Activated T-helper 1 cell treated with anti-CD3 and anti-CD28 coated beads, Interleukin-12 subunit alpha, Interleukin-12 subunit beta, Interleukin-2, Interleukin-4 antibody, amounts not matched to agents 30 ng/mL and 10 ng/mL and 1 ng/mL, durations not matched to agents 14 hours and 24 hours and 36 hours (primary cell): ENCODE measurements at places on chromosomes 1 and 21. TPM values are rescaled to one million over a fixed set of nuclear protein-coding genes. Genes with fewer than 3 reads are reported as not detected.

RUNX3 gene
- 133 and 140 TPM in 2 replicates for total RNA-seq

EMC1 gene
- 63.9 and 78.3 TPM in 2 replicates for total RNA-seq

SLFNL1 gene
- 0.18 TPM in 1 of 2 replicates, not detected in the other for total RNA-seq

HMCN1 gene
- under 0.01 TPM in 1 of 2 replicates, not detected in the other for total RNA-seq

GJB4 gene
- total RNA-seq = not detected in 2 replicates

MEX3A gene
- 0.27 and 0.41 TPM in 2 replicates for total RNA-seq

DNA sequence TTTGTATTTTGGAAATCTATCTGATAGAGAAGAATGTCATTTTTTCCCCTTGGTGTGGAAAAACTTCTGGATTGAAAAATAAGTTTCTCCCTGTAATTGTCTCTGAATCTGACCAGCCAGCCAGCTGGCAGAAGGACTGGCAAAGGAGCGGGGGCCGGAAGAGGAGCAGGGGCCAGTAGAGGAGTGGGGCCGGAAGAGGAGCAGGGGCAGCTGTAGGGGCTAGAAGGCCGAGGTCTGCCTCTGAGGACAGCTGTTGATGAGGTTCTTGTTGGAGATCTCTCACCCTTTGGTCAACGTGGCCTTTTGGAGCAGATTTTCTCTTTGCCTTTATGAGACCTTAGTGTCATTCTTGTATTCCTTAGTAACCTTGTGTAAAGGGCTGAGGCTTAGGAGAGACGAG is 121.8 kb downstream of the GALNT2 start:
- no peak overlapping the region for H3K27ac ChIP-seq
- H3K27me3 ChIP-seq = no peaks in the 10 kb centered on the region
- DNase-seq = no peak
- peaks cover 45% of the 10 kb centered on the region for H3K4me1 ChIP-seq

- H3K4me1 ChIP-seq = peaks cover 19% of the 10 kb centered on the region
- no peak overlapping the region for H3K4me3 ChIP-seq
- H3K36me3 ChIP-seq = no peaks in the 10 kb centered on the region
- peak; percentile 57 for DNase-seq
- peak overlapping the region; percentile 62 for H3K27ac ChIP-seq
- H3K27me3 ChIP-seq = peaks cover 5% of the 10 kb centered on the region
Observed at GRCh38 chr1:210373878-210374599, 45.3 kb downstream of the HHAT start.

GRCh38 chr1:36966242-36966641 is 68.1 kb downstream of the GRIK3 start:
- H3K4me1 ChIP-seq = no peaks in the 10 kb centered on the region
- H3K27me3 ChIP-seq = no peaks in the 10 kb centered on the region
- H3K4me3 ChIP-seq = no peak overlapping the region
- DNase-seq = no peak

- no peak overlapping the region for H3K27ac ChIP-seq
- H3K4me3 ChIP-seq = no peak overlapping the region
- H3K4me1 ChIP-seq = no peaks in the 10 kb centered on the region
- H3K27me3 ChIP-seq = peaks cover 3% of the 10 kb centered on the region
Observed at GRCh38 chr1:29876902-29877301, 640.6 kb downstream of the PTPRU start.

DNA sequence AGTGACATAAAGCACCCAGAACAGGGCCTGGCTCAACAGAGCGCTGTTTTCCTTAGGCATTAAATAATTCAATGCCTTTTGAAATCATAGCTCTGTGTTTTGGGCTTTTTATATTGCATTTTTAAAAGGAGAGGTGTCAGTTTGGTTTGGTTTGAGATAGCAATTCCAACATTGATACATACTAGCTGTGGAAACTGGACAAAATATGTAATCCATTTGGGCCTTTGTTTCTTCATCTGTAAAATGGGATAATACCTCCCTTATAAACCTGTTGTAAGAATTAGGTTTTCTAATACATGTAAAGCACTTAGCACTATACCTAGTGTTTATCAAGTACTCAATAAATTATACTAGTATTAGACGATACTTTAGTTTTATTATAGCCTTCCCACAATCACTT is 8.7 kb upstream of the RAB4A start:
- peaks cover 2% of the 10 kb centered on the region for H3K36me3 ChIP-seq
- no peak overlapping the region for H3K27ac ChIP-seq
- no peak for DNase-seq
- H3K4me3 ChIP-seq = no peak overlapping the region

DNA sequence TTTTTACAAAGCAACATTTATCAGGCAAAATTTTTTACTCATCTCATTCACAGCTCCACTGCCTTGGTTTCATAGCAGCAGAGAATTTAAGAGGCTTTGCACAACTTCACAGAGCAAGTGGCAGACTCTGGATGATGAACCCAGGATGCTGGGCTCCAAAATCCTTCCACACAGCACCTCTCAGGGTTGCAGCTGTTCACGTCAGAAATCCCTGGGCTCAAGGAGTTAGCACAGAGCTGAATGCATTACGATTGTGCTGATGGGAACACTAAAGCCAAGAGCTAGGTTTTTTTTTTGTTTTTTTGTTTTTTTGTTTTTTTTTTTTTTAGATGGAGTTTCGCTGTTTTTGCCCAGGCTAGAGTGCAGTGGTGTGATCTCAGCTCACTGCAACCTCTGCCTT is 2.4 kb upstream of the HTR6 start:
- peaks cover 12% of the 10 kb centered on the region for H3K4me1 ChIP-seq
- no peak overlapping the region for H3K4me3 ChIP-seq
- no peak for DNase-seq

DNA sequence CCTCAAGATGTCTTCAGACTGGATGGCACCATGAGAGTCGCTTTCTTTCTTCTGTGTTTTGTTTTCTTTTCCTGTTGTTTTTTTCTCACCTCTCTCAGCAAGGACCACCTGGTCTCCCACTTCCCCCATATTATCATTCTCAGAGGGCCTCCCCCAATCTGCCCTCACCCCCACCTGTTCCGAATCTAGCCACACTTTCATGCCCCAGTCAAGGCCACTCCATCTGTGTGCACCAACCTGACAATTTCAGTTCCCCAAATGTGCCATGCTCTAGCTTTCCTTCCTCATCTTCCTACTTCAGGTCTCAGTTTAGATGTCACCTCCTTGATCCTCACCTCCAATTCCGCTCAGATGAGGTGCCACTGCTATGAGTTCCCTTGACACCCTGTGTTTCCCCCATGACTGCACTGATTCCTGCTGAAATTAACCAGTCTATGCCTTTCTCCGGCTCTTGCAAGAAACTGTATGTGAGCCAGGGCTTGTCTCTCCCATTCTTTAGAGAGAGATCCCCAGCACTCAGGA is 146.2 kb downstream of the PLPP3 start:
- no peaks in the 10 kb centered on the region for H3K36me3 ChIP-seq
- H3K4me1 ChIP-seq = no peaks in the 10 kb centered on the region
- H3K27me3 ChIP-seq = peaks cover 4% of the 10 kb centered on the region
- DNase-seq = no peak

GRCh38 chr1:102852613-102853012 is 255.7 kb downstream of the COL11A1 start:
- H3K4me3 ChIP-seq = no peak overlapping the region
- H3K27me3 ChIP-seq = no peaks in the 10 kb centered on the region
- H3K4me1 ChIP-seq = no peaks in the 10 kb centered on the region

DNA sequence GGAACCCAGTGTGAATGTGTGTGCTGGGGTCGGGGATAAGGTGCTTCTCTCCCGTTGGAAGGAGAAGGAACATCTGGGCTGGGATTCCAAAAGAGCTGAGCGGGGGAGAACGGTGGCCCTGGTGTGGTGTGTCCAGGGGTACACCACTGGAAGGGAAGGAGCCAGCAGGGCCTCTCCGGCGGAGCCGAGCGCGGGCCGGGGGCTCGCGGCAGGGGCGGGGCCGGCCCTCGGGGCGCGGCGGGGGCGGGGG is 231 bp upstream of the RPS6KA1 start:
- H3K36me3 ChIP-seq = no peaks in the 10 kb centered on the region
- H3K27ac ChIP-seq = peak overlapping the region; percentile 93
- no peak for DNase-seq
- peaks cover 39% of the 10 kb centered on the region for H3K4me1 ChIP-seq

DNA sequence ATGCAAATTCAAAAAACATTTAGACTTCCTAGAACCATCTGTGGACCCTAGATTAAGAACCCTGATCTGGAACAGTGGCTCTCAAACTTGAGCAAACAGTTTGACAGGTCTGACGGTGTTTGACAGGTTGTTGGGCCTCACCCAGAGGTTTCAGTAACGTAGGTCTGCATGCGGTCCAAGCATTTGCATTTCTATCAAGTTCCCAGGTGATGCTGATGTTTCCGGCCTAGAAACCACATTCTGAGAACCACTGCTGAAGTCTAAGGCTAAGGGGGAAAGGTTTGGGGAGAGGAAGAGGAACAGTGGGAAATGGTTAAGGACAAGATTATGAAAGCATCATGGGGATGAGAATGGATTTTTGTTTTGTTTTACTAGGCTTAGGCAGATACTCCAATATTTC is 48.6 kb downstream of the MDM4 start:
- no peaks in the 10 kb centered on the region for H3K27me3 ChIP-seq
- H3K4me3 ChIP-seq = peak overlapping the region; percentile 5
- H3K27ac ChIP-seq = peak overlapping the region; percentile 76

- H3K36me3 ChIP-seq = no peaks in the 10 kb centered on the region
- H3K27ac ChIP-seq = no peak overlapping the region
- DNase-seq = no peak
- H3K4me1 ChIP-seq = no peaks in the 10 kb centered on the region
Observed at GRCh38 chr21:36718951-36719501, 20.1 kb downstream of the SIM2 start.

GRCh38 chr1:68449901-68450300 is at the start of gene RPE65:
RPE65 (minus strand) TSS chr1:68449954; CDS start chr1:68449905, 49 bp downstream.
- H3K27ac ChIP-seq = no peak within 1 kb of the TSS
- H3K27me3 ChIP-seq = peaks cover 1% of the 10 kb centered on the region
- no peaks in the 10 kb centered on the region for H3K4me1 ChIP-seq
- DNase-seq = no peak
